ENCODE measurements at places on chromosomes 3 and 15.
A peak's percentile ranks its signal among the peaks of the same experiment; 100 is the strongest.

DNA sequence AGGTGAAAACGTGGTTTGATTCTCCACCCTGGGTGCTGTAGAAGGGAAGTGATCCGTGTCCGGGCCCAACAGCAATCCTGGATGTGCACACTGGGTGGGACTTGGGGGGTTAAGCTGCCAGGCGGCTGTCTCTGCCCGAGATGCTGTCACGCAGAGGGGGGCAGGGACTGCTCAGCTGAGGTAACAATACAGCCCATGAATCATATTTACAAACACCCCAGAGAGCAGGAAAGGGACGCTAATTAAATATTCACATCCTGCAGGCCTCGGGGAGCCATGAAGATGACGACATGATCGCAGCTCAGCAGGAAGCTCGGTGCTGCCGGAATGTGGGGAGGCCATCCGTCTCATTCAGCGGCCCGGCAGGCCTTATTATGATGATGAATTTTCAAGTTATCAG, 17.9 kb upstream of the CRABP1 start:
- DNase-seq = peak; percentile 31

DNA sequence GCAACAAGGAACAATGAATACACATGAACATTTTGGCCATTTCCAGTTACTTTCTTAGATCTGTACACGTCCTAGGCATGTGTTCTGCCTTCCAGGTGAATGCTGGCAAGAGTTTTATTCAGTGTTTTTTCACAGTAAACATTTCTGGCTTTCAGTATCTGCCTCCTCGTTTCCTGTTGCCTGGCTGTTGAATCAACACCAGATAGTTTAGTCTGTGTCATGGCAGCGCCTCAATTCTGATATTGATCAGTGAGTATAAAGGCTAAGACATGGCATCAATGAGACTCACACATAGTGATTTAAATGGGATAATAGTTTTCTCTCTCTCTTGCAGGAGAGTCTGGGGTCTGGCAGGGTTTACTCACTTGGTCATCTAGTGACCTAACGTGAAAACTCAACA, 266.9 kb upstream of the SLCO3A1 start:
- DNase-seq = no peak

DNA sequence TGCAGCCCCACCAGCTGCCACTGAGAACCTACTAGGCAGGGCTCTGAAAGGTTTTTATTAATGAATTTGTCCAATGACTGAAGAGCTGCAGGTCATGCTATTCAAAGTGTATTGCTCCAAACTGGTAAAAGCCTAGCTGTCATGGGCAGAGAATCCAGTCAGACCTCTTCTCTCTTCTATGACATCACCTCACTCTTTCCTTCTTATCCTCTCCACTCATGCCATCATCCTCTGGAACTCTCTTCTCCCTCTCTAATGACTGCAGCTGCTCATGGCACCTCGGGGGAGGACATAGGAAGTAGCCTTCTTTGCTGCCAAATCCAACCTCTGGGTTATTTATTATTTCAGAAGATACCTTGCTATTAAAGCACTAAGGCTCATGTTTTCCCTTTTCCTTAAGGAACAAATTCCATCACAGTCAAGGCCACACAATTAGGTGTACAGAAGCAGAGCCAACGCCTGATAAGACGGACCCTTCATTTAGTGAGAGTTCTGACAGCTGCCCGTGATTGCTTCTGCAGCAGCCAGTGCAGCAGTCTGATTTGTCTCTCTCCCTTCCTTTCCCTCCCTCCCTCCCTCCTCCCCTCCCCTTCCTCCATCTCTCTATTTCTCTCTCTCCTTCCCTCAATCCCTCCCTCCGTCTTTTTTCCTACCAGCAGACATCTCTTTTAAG, 87.0 kb upstream of the ONECUT1 start:
- no peak for DNase-seq

- DNase-seq = no peak
These were observed 3.6 kb downstream of the FOXP1 start for GRCh38 chr3:71579935-71580406.

GRCh38 chr3:187971629-187972028, 182.3 kb upstream of the LPP start:
- DNase-seq = no peak

GRCh38 chr3:20391644-20392043, 205.6 kb upstream of the SGO1 start:
- no peak for DNase-seq

GRCh38 chr3:184284696-184285095, 8.9 kb downstream of the ECE2 start:
- peak; percentile 70 for DNase-seq

- no peak for DNase-seq
These were observed 21.2 kb downstream of the ARL13B start for GRCh38 chr3:94001191-94001590.

DNA sequence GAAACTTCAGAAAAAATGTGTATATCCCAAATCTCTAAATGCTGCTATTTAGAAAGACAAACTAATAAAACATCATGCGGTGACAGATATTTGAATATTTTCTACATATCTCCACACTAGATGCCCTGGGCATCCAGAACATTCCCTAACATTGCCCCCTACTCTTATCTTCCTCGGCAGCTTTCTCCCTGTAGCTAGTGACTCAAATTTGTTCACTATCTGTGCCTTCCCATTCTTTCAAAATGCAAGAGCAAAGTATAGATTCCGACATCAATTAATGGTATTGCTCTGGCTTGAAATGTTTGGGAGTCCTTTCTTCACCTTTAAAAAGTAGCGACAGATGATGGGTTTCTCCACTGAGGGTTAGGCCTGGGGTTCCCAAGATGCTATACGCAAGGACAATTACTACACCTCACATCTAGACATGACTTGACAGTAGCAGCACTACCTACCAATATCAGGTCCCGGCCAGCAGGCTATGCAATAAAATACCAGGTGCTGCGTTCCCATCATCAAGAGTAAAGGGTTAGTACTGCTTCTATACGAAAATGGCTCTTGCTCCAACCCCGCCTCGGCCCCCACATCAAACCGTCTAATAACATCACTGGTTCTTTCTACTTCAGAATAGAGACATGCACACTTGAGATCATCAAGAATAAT, 631 bp downstream of the UBR1 start:
- peak; percentile 8 for DNase-seq

DNA sequence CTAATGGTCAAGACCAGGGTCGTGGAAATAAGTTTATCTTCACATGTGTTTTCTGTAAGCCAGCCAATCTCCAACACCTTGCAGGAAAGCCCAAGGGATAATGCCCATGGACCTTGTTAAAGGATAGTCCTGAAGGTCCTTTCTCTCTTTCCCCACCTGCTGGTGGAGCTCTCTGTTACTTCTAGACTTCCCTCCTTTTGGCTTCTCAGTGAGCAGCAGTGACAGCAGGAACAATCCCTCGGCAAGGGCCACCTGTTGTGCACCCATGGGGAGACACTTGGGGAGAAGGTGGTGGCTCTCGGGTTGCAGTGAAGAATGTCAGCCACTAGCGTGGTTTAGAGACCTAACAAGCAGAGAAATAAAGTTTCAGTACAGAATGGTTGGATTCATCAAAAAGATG, 84.0 kb upstream of the OSBPL11 start:
- no peak for DNase-seq

GRCh38 chr3:185732782-185733181, 92.1 kb downstream of the IGF2BP2 start:
- no peak for DNase-seq

- no peak for DNase-seq
These were observed at the start of gene NR1I2 for GRCh38 chr3:119781330-119782198. TSS of gene NR1I2 (plus strand) at chr3:119782101.

DNA sequence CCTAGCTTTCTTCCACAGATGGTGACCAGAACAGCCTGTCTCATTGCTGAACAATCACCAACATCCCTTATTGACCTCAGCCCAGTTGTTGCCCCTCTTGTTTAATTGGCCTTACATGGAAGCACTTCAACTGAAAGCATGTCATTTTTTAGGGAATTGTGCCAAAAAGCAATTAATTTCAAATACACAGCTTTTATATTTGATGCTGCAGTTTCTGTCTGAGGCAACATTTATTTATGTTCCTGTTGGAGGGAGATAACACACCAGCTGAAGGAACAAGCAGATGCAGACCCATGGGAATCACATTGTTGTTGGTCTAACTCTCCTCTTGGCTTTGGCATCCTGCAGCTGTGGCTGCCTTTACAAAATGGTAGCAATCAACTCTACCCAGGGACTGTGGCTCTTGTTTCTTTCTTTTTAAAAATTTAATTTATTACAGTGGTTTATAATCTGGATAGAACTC, 498.1 kb upstream of the RGMA start:
- DNase-seq = peak; percentile 6

DNA sequence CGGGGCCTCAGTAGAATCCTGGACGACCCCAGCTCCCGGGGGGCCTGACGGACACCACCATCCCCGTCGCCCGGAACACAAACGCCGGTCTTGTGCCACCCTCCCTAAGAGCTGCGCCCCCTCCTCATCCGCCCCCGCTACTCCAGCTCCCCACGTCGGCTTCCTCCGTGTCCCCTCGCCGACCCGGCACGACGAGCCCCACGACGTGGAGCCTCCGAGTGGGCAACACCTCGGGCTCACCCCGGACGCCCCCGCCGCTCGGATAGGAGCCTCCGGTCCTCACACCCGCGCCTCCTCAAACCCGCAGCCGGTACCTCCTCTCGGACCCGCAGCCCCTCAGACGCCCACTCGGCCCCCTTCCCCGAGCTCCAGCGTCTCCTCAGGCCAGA, 525 bp downstream of the NPTN start:
- DNase-seq = no peak

- no peak for DNase-seq
These were observed 278.4 kb downstream of the MFSD1 start for GRCh38 chr3:159080256-159080655.

Data from endothelial cell (in vitro differentiated cells).